ENCODE measurements at places on chromosomes 6 and 20. TPM values are rescaled to one million over a fixed set of nuclear protein-coding genes. Genes with fewer than 3 reads are reported as not detected.

The RAD21L1 gene
- not detected for total RNA-seq

DNA sequence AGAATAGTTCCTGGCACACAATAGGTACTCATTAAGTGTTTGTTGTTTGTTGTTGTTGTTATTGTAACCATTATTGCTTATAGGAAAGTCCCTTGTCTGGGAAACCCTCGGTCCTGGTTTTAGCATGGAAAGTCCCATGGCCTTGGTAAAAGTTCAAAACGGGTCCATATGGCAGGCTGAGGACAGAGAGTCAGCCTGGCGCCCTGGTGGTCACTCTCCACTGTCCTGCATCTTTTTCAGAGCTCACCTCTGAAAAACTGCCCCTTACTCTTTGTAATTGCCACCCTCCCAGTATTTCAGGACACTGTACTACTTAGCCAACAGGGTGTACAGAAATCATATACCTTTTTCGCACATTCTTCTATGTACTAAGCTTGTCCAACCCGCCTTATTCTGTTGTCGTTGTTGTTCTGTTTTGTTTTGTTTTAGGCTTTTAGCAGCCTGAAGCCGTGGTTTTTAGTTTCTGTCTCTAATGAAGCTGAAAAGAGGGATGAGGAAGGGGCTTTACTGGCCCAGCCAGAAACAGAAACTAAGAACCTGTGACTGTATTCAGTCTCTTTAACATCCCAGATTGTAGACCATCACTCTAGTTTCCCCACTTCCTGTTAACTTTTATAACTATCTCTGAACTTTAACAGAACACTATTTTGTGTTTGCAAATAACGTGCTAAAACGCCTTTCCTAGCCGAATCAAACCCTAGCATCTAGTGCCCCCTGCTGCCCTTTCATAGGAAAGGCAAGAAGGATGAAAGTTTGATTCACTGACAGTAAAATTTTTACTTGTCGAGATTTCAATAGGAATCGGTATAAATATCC, 7.6 kb upstream of the TMEM14A start:
- DNase-seq: peak; percentile 21

DNA sequence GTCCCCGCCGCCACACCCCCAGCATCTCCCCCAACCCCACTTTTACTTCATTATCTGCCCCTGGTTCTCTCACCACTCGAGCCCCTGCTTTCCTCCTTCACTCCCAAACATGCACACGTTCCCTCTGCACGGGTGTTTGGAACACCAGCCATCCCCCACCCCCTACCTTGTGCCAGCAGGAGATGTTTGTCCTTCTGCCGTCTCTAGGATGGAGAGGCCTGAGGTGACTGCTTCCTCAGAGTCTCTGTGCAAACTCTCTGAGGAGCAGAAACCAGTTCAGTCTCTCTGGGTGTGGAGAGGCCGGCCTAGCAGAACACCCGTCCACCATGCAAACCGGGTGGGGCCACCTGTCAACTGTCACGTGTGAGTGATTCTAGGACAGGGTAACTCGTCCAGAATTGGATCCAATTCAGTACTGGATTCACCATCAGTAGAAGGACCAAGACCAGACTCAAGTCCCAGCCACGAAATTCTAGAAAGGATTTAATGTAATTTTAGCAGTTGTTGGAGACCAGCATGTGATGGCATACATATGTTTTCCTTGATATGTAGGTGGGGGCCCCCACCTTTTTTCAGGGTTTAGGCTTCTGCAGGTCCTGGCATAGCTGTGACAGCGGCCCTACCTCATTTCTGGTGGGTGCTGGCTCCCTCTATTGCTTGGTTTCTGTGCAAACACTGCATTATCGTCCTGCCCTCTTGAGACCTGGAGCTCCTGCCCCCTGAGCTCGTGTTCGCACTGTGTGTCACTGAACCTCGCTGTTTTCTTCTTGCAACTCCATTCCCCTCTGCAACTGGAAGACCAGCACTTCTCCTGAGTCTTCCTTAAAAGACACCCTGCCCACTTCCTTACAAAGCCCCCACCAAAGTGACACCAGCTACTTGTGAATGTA, at the start of gene RAET1E:
TSS of gene RAET1E (minus strand) at position 259 of the 890 bp plus-strand sequence. CDS start 7,212 bp downstream, outside the sequence.
- DNase-seq: peak; percentile 45

The YIPF3 gene
- total RNA-seq: 70.7 TPM
